NCI-H1417 treated with DMSO at 0.1 percent for 48 hours (cell line): ENCODE measurements at places on chromosomes 2 and 18.

- DNase-seq, result peak; percentile 40
Observed at GRCh38 chr18:43789234-43790000, 512.1 kb upstream of the SYT4 start.

DNA sequence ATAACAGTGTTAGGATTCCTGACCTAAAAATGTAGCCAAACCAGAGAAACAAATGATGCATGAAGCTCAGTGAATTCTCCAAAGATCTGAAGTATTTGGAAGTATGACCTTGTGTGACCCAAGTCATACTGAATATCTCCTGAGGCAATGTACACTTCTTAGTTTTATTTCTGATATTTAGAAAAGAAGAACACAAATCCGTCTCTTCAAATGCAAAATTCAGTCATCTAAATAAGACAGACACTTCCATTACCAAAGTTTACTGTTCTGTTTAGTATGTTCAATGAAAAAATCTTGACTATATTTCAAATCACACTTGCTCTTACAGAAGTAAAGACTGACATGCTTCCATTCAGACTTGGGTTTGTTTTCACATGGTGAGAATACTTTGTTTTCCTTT, 495.7 kb downstream of the RIT2 start:
- no peak for DNase-seq

- DNase-seq, result no peak
Observed at GRCh38 chr2:129887688-129888266, 91.7 kb upstream of the RAB6C start.

DNA sequence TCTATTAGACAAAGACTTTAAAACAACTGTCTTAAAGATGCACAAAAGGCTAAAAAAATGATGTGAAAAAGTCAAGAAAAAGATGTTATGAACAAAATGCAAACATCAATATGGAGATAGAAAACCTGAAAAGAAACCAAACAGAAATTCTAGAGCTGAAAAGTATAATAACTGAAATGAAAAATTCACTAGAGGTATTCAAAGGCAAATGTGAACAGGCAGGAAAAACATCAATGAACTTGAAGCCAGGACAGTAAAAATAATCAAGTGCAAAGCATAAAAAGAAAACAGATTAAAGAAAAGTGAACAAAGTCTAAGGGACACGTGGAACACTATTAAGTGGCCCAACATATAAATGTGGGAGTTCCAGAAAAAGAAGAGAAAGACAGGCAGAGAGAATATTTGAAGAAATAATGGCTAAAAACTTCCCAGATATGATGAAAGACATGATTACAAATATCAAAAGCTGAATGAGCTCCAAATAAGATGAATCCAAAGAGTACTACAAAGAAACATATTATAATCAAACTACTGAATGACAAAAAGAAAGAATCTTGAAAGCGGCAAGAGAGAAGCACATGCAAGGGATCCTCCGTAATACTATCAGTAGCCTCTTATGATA, 57.5 kb downstream of the KANSL1L start:
- no peak for DNase-seq

GRCh38 chr18:24408496-24408895, 10.9 kb upstream of the OSBPL1A start:
- DNase-seq, result no peak

DNA sequence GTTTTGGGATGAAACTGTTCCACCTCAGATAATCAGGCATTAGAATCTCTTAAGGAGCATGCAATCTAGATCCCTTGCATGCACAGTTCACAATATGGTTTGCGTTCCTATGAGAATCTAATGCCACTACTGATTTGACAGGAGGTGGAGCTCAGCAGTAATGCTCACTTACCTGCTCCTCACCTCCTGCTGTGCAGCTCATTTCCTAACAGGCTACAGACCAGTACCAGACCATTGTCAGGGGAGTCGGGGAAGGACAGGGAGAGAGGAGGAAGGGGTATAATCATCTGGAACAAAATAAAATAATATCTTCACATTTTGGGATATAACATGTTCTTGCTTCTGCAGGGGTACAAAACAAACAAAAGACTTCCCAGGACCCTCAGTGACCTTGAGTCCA, 532.0 kb upstream of the FSHR start:
- DNase-seq, result no peak

- no peak for DNase-seq
Observed at GRCh38 chr2:96146881-96147592, 1.8 kb upstream of the DUSP2 start.

GRCh38 chr2:40360652-40361051, 91.2 kb downstream of the SLC8A1 start:
- DNase-seq, result no peak

DNA sequence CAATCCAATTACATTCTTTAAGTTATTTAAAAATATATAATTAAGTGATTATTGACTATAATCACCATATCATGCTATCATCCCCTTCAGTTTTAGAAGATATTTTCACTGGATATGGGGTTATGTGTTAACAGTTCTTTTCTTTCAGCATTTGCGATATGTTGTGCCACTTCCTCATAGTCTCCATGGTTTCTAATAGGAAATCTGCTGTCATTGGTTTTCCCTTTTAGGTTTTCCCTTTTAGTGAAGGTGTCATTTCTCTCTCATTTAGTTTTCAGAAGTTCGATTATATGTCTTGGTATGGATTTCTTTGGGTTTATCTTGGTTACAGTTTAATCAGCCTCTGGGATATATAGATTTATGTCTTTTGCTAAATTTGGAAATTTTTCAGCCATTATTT, 34.8 kb upstream of the EPG5 start:
- no peak for DNase-seq

DNA sequence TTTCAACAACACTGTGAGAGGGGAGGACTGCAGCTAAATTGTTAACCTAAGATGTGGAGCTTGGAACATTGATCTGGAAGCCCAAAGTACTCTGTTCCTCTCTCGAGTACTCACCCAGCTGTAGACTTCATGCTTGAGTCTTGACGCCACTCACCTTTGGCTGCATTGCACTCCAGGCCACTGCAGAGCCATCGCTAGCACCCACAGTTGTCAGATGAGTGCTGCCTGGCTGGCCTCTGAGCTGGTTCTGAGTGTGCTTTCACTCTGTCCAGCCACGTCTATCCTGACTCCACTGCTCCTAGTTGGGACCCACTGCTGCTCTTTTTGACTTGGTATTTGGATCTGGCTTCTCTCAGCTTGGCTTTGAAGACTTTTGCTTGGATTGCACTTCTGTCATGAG, 552.1 kb downstream of the DCDC2C start:
- no peak for DNase-seq

GRCh38 chr18:55268151-55268601, 308.9 kb upstream of the CCDC68 start:
- no peak for DNase-seq

- DNase-seq, result no peak
Observed at GRCh38 chr2:96308248-96308647, 2.9 kb upstream of the SNRNP200 start.

DNA sequence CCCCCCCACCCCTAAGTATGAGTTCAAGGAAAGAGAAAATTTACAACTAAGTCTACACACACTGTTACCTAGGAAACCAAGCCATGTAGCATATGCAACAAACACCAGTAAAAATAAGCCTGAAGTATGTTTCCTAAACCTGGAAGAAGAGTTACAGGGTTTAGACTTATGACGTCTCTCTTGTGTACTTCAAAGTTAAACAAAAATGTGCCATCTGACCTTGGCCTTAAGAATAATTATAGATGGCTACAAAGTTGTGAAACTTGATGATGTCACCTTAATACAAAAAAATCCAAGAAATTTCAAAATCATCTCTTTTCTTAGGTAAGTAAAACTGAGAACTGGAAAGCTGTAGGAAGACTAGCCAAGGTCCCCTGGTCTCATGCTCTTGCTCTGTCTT, 297.6 kb upstream of the NRXN1 start:
- DNase-seq, result no peak

- DNase-seq, result no peak
Observed at GRCh38 chr2:159735648-159736047, 23.3 kb downstream of the MARCHF7 start.

- DNase-seq, result no peak
Observed at GRCh38 chr2:7539760-7540159, 622.5 kb downstream of the RNF144A start.

- DNase-seq, result no peak
Observed at GRCh38 chr2:237141571-237142051, 55.9 kb downstream of the COPS8 start.

- no peak for DNase-seq
Observed at GRCh38 chr2:235413064-235413463, 80.8 kb upstream of the AGAP1 start.

GRCh38 chr18:2083691-2084090, 487.6 kb downstream of the METTL4 start:
- DNase-seq, result no peak

- peak; percentile 53 for DNase-seq
Observed at GRCh38 chr2:217510771-217511291, 492.0 kb downstream of the TNS1 start.

DNA sequence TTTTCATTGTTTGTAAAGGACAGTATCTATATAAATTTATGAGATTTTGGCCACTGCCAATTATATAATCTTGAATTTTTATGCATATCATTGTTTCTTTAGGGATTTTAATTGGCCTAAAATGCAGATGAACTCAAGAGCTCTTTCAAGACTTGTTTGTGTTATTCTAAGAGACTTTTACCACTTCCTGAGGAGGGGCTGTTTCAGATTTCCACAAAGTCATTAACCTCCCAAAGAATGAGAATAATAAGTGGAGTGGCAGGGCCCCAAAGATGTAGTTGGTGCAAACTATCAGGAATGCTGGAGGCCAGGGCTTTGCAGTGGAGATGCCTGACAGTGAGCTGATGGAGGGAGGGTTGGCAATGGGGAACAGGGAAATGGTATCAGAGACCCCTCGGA, 15.5 kb upstream of the ACVR1 start:
- no peak for DNase-seq

GRCh38 chr18:22348521-22349316, 69.0 kb downstream of the CTAGE1 start:
- DNase-seq, result no peak

DNA sequence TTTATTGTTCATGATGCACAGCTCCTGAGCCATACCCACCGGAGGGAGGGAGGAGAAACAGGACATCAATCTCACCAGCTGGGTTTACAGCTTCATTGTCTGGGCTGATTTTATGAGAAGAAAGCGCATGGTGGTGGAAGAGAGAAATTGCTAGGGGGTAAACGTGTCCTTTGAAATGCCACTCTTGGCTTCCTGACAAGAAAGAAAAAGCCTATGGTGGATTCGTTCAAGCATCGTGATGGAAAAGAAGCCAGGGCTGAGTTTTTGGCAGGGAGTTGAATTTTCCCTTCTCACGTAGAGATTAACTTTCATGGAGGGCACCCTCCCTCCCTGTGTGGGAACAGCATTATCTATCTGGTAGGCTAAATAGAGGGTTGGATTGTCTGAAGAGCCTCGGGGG, 502.0 kb downstream of the SLC4A3 start:
- no peak for DNase-seq

GRCh38 chr2:134445985-134446382, 192.1 kb downstream of the MGAT5 start:
- DNase-seq, result no peak

DNA sequence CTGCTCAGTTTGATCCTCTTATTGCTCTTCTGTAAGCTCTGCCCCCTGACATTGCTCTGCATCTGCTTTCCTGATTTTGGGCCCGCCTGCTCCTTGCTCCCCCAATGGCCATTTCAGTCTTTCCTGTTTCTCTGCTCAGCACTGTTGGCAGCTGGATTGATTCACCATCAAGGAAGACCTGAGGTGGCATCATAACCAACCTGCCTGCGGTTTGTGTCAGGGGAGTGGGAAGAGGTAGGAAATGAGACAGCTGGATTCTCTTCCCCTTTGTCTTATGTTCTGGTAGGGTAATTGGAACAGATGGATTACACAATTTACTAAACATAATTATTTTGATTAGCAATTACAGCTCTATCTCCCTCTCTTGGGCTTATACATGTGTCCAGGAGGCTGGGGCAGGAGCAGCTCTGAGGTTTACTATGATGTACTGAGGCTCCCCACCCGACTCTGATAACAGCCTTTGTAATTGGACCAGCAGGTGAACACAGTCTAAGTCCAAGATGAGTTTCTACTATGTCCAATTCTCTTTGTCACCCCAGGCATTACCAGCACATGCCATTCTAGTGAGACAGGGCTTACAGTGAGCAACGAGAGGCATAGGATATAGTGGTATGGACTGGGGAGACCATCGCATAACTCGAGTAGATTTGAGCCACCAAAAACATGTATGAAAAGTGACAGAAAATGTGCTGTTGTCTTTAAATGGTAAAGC, 151.8 kb upstream of the MMADHC start:
- no peak for DNase-seq

DNA sequence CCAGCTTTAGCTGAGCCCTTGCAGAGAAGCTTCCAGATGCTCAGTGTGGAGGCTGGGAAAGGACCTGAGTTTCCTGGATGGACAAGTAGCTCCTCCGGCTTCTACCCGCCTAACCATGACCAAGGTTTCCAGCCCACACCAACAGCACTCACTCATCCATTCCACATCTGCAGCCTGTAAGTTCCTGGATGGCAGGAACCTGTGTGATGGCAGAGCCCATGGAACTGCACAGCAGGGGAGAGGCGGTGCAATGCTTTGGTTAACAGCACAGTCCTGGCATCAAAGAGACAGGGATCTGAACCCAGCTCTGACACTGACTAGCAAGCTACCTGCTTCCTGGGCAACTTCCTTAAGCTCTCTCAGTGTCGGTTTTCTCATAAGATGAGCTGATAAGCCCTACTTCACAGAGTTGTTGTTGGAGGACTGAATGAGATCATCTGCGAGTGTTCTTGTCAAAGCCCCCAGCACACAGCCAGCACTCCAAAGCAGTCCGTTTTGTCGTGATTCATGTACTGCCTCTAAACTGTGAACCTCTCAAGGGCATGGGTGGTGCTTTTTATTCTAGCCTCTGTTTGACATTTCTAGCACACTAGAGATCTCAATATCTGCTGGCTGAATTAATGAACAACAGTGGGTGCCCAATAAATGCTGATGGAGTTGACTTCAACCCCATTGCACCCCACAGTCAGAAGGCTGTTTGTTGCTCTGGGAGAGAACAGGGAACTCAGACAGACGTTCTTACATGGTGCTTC, 41.6 kb upstream of the OTOF start:
- DNase-seq, result no peak

DNA sequence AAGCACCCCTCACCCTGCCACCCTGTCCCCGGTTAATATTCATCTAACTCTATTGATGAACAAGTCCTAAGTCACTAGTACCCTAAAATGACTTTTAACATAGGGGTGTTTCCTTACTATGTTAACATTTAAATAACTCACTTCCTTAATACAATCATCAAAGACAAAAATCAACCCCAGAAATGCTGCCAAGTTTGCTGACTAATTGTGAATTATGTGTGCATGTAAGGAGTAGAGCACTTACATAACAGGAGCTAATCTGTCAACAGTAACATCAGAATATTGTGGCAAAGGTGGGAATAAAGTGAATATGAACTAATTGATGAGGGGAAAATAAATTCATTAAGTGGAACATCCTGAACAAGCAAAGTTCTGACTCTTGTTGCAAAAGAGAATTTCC, 81.4 kb upstream of the ERBB4 start:
- no peak for DNase-seq

GRCh38 chr2:221677688-221678087, 105.6 kb upstream of the EPHA4 start:
- no peak for DNase-seq
